DMS53 (cell line): ENCODE measurements at places on chromosomes 6 and 20.

- DNase-seq = no peak
Observed at GRCh38 chr6:82492134-82492533, 128.5 kb downstream of the TPBG start.

- DNase-seq = no peak
Observed at GRCh38 chr6:40803897-40804702, 216.9 kb upstream of the LRFN2 start.

DNA sequence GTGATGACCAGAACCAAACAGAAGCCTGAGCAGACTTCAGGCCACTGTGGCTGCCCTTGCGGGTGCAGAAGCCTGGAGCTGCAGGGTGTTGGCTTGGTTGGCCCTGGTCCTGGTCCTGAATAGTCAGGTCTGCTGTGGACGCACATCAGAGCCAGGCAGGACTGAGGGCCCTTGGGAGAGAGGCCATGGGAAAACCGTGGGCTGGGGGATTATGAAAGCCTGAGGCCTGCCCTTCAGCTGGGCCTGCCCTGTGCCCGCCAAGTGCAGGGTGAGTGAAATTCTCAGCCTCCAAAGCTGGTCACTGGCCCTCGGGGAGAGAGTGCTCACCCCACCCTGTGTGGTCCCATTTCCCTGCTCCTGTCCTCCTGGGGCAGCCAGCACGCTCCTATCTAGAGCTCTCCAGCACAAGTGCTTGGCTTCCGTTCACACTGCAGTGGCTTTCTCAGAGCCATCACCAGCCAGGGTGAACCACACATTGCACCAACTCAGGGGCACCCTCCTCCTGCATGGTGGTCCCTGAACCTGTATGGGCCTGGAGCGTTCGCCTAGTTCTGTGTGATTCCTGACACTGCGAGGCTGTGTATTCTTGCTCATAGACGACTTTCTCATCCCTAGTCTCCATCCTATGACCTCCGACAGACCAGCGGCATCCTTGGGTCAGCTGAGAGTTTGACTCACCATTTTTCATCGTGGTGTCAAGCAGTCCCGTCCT, 146.1 kb downstream of the TTLL2 start:
- no peak for DNase-seq

GRCh38 chr6:2764610-2765165, 505 bp upstream of the WRNIP1 start:
- peak; percentile 93 for DNase-seq

GRCh38 chr6:150511313-150511712, 88.4 kb upstream of the PLEKHG1 start:
- DNase-seq = no peak

DNA sequence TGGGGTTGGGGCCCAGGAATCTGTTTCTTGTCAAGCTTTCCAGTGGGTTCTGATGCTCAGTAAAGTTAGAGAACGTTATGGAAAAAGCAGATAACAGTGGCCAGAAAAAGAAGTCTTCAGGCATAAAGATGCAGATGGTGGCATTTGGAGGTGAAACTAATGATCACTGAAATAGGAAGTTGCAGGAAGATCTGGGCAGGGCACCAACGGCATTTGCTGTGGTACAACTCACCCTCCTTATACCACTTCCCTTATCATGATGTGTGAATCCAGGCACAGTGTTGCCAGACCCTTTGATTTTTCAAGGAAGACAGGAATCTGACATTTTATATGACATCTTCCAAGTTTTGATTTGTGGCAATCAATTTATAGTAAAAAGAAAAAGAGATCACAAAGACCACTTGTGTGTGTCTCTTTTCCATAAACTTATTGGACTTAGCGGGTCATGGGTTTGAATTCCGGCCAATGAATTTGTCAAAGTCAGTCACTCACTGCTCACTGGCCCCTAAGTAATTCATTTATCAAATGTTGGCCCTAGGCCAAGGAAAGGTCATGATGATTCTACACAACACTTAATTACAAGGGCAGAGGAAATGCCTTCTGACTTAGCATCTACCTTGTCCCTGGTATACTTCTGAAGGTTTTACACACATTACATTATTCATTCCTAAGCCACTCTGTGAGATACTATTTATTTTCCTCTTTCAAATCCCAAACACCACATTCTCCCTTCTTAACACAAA, 37.6 kb downstream of the LAMP5 start:
- peak; percentile 16 for DNase-seq

DNA sequence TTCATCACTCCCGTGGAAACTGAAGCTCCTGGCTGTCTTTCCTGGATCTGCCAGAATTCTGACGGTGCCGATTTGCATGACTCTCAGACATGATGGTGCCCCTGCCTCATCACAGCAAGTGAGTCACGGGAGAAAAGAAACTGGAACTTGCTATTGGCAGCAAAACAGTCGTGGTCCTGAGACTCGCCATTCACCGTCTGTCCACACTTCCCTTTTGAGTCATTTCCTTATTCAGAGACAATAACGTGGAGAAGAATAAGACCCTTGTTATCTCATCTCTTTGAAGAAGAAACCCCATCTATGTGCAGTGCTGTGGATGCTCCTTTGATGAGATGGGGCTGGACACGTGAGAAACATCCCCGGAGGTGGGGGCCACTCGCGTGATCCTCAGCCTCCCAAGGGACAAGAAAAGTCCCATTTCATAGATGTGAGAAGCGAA, 4.2 kb downstream of the GPR31 start:
- no peak for DNase-seq

GRCh38 chr20:23820493-23820892, 6.0 kb downstream of the CST2 start:
- DNase-seq = no peak

DNA sequence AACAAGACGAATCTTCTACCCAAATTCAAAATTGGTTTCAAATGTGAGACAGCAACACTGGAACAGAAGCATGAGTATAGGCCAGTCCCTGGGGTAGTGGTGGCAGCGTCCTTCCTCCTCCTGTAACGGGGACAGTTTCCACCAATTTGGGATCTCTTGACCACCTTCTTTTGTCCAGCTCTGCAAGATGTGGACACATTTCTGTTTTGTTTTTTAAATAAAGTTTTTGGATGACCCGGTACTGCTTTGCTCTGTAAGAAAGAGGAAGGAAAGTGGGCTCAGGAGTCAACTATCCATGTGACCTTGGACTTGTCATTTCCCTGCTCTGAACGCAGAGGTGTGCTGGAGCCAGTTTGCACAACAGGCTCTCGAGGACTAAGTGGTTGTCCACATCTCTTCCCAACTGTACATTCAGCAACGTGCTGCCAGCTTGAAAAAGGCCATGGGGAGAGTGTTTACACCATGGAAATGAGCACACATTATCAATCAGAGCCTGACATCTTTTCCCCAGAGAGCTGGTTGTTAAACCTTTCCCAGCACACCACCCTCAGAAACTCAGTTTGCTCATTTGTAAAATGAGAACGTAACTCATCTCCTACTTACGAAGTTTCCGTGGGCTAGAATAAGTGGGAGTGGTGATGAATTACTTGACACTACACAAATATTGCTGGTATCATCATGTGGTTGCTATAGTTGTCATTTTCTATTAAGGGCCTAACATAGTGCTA, 66.5 kb downstream of the ADTRP start:
- DNase-seq = no peak

GRCh38 chr20:62073323-62073722, 7.6 kb upstream of the TAF4 start:
- no peak for DNase-seq

GRCh38 chr6:26536571-26537159, 1.5 kb upstream of the HMGN4 start:
- DNase-seq = peak; percentile 67

- DNase-seq = no peak
Observed at GRCh38 chr6:52221302-52221701, 23.0 kb downstream of the IL17F start.

DNA sequence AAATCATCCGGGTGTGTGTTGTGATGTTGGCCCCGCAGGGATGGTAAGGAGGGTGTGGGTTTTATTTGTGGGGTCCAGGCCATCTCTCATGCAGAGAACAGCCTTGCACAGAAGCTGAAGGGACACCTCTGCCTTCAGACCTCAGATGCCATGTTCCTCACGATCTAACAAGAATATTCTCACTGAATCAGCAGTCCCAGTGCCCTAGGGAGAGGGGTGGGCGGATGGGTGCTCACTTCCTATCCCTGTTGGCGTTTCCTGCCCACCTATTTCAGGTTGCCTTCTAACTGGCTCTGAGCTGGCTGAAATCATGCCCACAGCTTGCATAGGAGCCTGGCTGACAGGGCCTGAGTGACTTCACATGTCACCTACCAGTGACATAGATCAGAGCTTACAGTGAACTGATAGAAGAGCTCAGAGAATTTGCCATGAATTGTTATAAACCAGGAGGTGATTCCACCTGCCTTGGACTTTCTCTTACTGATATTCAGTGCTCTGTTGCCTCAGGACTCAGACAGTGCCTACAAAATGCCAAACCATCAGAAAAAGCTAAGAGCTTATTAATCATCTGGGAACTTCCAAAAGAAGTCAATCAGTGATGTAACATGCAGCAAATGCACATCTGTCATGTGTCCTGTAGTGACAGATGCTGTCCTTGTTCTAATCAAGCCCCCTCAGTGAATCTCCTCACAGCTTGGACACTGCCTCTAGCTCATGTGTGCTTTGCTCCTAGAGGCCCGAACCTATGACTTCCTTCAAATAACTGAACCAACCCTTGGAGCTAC, 285.8 kb upstream of the PRND start:
- no peak for DNase-seq

GRCh38 chr6:63789699-63790098, 154.1 kb downstream of the PHF3 start:
- DNase-seq = no peak

GRCh38 chr6:89398762-89399525, 13.1 kb downstream of the RRAGD start:
- DNase-seq = peak; percentile 52

- no peak for DNase-seq
Observed at GRCh38 chr20:1205802-1206201, 2.5 kb downstream of the C20orf202 start.

GRCh38 chr6:42781796-42782688, at the start of gene BICRAL:
TSS of gene BICRAL (plus strand) at chr6:42782052. CDS start at chr6:42822023, 39,971 bp downstream.
- DNase-seq = peak; percentile 88

- DNase-seq = no peak
Observed at GRCh38 chr6:106895703-106896040, 78.9 kb downstream of the CD24 start.

DNA sequence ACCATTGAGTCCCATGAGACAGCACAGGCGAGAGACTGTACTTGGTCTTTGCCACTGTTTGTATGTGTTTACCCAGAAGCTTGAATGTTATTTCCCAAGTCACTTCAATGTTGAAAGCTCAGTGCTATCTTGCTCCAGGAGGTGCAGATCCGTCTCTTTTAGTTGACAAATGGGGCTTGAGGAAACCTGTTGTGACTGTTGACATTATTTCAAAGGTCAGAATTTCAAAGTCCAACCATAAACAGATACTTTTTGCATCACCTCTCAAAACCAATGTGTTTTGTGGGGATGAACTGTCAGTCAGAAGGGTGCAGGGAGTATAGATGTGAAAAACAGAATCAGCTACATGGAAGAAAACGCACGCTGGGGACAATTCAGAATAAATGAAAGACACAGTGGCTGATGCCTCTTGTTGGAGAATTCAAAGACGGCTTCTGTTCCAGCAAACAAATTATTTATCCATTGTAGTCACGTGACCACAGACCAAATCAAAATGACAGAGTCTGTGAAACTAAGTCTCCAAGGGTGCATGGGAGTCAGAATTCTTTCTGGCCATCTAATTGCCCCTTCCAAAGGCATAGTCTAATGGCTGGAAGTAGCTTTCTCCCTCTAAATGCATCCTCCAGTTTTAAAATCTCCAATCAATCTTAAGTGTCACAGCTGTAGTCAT, 83.7 kb downstream of the MYLK4 start:
- no peak for DNase-seq

GRCh38 chr20:58059260-58059544, 169.3 kb downstream of the ANKRD60 start:
- DNase-seq = no peak

GRCh38 chr6:88422831-88423230, 256.7 kb upstream of the CNR1 start:
- peak; percentile 16 for DNase-seq

DNA sequence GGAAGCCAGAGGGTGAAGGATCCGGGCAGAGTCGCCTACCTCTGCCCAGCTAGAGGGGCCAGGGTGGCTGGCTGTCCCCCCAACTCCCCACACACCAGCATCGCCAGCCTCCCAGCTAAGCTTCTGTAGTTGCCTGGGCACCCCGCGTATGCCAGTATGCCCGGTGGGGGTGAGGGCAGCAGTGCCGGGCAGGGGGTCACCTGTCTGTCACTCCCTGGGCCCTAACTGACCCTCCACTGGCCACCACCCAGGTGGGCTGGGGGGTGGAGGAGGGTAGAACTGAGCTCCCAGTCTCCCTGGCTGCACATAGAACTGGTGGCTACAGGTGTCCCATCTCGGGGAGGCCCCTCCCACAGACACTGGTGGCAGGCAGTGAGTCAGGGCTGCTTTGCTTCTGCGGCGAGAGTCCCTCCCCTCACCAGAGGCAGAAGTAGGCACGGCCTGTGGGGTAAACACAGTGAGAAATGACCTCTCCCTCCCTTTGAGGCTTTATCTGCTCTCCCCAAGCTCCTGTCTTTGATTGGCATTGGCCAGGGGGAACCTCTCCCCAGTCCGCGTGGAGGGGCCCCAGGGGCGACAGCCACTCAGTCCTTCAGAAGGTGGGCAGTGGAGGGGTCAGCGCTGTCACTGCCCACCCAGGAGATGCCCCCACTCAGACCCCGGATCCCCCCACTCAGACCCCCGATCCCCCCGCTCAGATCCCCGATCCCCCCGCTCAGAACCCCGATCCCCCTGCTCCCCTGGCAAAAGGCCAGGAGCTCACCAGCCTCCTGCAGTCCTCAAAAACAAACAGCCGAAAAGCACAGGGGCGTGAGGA, 2.5 kb downstream of the NTSR1 start:
- no peak for DNase-seq

DNA sequence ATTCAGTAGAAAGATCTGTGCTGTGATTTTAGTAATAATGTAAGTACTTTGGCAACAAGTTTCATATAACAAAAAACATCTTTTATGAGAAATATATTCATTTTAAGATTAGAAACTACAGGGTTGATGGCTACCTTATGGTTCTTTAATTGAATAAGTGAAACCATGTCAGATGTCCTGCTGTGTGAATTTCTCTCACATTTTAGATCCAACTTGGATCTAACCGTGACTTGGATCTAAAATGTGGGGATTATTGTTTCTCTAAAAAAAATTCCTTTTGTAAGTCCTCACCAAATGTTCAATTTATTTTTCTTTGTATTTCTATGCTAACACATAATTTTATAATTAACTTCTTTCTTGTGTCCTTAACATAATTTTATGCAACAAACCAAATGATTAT, 30.4 kb downstream of the ZC2HC1B start:
- DNase-seq = no peak

DNA sequence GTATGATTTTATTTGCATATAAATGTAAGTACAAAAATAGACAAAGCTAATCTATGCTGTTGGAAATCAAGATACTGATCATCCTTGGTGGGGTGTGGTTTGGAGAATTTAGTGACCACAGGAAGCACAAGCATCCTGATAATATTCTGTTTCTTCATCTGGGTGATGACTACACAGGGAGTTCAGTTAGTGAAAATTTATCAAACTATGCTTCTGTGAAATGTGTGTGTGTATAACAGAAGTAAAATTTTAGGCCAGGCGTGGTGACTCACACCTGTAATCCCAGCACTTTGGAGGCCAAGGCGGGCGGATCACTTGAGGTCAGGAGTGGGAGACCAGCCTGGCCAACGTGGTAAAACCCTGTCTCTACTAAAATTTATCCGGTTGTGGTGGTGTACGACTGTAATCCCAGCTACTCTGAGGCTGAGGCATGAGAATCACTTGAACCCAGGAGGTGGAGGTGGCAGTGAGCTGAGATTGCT, 20.6 kb downstream of the ENPP3 start:
- DNase-seq = no peak
